HEK293T (cell line): ENCODE measurements at places on chromosomes 4 and X.

GRCh38 chrX:68874076-68874475, 45.3 kb downstream of the EFNB1 start:
- DNase-seq: no peak

GRCh38 chr4:103046416-103047290, 27.1 kb upstream of the SLC9B1 start:
- peak; percentile 61 for DNase-seq

DNA sequence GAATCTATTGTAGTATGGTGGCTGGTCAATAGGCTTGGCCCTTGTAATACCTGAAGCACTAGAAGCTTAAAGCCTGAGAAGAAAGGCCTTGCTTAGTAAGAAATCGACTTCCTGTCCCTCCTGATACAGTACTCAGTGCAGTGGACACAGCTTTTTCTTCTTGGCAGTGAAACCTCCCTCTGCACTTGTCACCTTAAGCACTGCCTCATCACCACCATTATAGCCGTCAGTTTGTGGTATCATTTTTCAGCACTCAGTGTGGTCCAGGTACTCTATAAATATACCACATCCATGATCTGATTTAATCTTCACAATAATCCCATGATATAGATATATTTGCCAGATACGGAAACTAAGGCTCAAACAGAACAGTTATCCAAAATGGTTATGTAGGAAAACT, 75.2 kb downstream of the PALLD start:
- no peak for DNase-seq

DNA sequence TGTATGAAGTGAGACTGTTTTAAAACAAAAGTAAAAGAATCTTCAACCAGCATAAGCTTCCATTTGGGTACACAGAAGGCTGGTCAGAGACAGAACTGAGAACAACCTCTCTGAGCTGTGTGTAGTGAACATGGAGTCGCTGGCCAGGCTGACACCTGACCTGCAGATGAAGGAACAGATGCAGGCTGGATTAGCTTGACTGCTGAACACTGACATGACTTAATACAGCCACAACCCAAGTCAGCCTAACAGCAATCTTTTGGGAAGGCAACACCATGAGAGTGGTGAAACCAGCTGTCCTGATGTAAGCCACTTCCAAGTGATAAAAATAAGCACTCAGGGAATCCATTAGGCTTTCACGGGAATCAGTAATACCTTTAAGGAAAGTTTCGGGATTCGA, 10.1 kb downstream of the SCARB2 start:
- DNase-seq: no peak

DNA sequence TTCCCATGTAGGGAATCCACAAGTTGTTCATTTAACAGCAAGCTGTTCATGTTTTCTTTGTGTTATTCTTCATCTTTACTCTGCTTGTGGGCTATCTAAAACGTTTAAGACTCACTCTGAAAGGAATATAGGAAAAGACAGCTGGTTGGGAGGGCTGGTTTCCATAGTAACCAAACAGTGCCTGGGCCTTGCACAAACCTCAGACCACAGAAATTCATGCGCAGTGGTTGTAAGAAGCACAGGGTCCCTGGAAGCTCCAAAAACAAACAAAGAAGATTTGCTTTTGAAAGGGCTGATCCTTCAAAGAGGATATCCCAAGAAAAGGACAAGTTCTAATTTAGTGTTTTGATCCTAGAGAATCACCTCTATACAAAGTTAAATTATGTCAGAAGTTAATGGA, 7.8 kb downstream of the SERTM2 start:
- no peak for DNase-seq

DNA sequence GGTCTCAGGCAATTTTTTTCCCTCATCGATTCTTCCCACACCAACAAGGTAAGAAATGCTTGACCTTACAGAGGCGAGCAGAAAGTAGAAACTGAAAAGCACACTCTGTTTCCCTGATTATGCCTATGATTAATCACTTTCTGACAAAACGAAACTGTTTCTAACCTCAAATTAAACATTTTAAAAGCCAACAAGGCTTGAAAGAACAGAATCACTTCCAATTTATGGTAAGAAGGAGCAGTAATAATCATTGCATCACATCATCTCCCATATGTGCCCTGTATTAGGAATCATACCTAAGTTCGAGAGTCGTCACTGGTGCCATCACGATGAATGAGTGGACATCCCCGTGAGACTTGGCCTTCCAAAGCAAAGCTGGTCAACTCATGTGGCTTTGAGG, 12.5 kb upstream of the CXCL13 start:
- DNase-seq: no peak

- no peak for DNase-seq
Measured at GRCh38 chrX:110086916-110087484, 84.1 kb downstream of the TMEM164 start.

DNA sequence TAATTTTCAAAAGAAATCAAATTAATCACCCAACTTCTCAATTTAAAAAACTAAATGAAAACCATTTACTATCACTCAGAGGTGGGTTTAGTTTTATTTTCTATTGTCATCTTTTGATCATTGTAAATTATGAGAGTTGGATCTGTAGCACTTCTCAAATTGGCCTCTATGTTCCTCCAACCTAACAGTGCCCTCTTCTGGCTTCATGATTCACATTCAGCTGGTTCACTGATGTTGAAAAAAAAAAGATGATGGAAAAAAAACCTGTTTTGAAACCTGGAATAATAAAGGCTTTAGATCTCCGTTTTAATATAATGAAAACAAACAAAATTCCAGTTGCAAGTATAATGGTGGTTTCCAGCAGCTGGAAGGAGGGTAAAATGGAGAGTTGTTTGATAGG, 2.4 kb upstream of the NBDY start:
- peak; percentile 34 for DNase-seq

GRCh38 chr4:75002381-75002780, 69.5 kb downstream of the PARM1 start:
- no peak for DNase-seq

DNA sequence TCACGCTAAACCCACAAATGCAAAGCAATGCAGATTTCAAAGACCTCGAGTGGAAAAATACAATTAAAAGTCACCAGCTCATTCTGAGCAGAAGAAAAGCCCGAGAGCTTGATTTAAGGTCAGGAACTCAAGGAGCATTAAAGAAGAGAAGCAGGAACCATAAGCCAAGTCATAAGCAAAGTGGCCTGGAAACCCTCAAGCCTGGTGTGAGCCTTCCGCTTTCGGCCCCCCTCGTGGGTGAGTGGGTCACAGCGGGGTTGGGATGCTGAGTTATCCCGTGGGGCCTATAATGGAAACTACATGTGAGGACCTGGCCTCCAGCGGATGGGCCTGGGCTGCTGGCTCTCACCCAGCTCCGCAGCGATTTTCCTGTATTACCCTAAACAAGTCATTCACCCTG, 504.3 kb downstream of the RAB28 start:
- DNase-seq: no peak

DNA sequence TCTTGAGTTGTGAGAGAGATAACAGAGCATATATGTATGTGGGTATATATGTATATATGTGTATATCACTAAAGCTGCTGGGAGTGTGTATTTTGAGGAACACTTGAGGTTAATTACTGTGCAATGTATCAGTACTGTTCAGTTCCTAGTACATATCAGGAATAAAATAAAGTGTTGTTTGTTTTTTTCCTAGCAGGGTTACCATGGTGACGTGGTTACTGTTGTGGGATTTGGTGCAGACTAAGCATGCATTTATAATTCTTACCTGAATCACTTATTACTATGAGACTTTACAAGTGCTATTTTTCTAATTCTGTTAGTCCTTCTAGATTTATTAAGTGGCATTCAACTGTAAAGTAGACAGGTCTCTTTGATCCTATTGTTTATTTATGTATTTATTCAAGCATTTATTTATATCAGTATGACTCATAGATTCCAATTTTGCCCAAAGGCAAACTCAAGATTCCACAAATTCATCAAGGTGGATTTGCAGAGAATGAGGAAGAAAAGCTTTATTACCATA, 26.9 kb upstream of the BEX4 start:
- DNase-seq: no peak

GRCh38 chr4:81946996-81947395, 426.8 kb downstream of the HNRNPD start:
- no peak for DNase-seq

DNA sequence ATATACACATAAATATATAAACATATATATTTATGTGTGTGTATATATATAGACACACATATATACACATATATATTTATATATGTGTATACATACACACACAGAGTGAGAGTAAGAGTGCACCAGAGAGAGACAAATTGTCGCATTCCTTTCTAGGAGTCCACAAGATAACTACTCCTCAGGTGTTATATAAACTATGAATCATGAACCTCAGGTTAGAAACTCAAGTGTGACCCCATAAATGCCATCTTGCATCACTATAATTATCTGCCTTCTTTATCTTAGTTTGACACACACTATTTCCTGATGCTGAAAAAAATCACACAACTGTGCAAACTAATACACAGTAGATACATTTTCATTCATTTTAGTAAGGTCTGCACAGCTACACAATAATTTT, 135.2 kb downstream of the PPARGC1A start:
- DNase-seq: no peak

GRCh38 chr4:5839751-5840674, 52.9 kb downstream of the CRMP1 start:
- DNase-seq: no peak

DNA sequence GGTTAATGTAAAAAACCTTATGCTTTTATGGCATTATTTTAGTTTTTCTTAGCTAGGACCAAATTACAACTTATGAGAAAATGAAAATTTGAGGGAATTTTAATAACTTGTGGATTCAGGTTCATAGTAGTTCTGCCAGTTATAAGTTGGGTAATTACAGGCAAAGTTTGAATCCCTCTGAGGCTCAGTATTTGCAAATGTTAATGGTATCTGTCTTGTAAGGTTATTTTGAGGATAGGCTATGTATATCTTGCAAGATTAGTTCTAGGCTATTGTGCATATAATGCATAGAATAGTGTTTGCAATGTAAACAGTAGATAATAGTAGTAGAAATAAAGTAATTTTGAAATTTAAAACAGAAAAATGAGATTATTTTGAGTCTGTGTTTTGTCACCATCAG, 44.7 kb upstream of the CCSER1 start:
- DNase-seq: no peak

DNA sequence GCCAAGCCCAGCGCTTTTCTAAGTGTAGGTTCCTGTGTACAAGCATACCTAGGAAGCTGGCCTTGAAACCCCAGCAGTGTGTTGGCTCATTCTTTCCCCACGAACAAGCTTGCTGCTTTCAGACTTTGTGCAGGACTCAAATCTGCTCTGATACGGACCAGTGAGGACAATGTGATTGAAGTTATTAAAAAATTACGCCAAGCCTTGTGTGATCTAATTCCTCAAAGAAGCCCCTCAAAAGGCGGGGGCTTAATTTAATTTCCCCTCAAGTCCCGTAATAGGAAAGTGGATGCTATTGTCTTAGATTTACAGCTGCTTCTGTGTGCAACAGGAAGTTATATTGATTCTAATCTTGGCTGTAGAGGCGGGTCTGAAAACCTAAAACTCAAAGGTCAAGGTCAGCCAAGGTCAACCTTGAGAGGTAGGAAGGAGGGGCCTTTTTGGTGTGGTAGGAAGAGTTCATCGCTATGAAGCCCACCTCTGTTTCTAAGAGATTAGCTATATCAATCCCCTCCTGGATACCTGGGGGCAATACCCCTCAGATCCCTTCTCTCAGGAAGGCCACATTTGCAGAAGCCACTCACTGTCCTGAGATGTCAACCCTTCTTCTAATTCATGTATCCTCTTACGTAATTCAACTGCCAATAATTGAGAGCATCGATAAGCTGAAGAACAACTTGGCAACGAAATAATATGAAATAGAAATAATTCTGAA, 45.1 kb downstream of the TBC1D9 start:
- no peak for DNase-seq

- DNase-seq: no peak
Measured at GRCh38 chr4:14726877-14727361, 275.4 kb upstream of the CPEB2 start.
